ENCODE measurements at places on chromosomes 4 and X.
A peak's percentile ranks its signal among the peaks of the same experiment; 100 is the strongest.

DNA sequence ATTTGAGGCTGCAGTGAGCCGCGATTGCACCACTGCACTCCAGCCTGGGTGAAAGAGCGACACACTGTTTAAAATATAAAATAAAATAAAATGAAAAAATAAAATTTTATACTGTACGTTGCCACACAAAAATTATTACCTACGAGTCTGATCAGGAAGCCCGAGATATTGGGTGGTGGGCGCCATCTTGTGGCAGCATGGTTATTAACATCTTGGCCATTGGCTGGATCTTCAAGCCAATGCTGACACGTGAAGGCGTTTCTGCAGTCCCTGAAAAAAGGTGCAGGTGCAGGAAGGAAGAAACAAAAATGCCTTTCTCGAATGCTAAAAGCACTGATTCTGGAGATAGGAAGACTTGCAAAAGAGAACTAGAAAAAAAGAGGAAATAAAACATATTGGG is 4.9 kb upstream of the TLR8 start:
- DNase-seq = peak; percentile 49

DNA sequence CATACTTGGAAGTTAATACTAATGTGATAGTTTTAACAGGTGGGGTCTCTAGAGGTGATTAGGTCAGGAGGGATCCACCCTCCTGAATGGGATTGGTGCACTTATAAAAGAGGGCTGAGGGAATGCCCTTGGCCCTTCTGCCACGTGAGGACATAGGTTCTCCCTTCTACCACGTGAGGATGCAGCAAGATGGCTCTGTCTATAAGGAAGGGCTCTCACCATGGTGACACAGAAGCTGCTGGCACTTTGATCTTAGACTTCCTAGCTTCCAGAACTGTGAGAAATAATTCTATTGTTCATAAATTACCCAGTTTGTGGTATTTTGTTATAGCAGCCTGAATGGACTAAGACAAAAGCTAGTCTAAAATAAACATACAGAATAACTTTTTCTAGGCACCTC is 1.0 kb downstream of the AADAT start:
- DNase-seq = no peak

GRCh38 chr4:126023896-126024295 is 709.1 kb downstream of the FAT4 start:
- DNase-seq = no peak

DNA sequence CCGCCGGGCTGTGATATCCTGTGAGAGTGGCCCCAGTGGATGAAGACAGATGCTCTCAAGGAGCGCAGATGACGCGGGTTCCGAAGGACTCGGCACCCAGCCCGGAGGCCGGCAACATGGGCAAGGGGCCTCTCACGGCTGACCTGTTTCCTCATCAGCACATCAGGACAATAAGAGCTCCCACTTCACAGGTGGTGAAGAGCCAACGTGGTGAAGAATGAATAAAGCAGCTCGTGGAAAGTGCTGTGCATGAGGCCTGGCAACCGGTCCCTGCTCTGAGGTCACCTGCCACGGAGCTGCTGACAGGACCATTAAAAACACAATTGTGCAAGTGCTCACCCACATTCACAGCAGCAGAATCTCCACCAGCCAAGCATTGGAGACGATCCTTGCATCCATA is 22.9 kb downstream of the ABLIM2 start:
- DNase-seq = no peak

DNA sequence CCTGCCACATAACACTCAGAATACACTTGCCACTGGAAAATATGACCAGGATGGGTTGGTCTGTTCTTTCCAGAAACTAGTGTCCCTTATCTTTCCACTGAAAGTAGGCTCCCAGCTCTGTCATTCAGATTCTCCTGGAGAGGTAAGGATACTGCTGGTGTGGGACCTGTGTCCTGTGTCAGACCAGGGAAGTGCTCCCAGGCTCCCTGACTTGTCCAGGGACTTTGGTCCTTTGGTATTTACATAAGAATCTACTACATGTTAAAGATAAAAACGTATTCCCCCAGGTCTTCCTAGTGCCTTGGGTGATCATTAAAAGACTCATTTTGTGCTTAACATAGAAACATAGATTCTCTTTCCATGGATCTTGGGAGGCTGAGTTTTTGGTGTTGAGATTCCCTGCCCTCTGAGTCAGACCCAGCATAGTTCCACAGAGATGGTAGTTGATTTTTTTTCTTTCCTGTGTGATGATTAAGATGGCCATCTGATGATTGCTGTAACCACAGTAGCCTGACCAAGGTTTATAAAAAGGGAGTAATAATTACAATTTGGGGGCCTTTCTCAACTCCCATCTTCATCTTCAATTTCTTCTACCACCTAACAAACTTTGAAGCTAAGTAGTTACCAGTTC is 159.8 kb upstream of the JADE1 start:
- DNase-seq = no peak

DNA sequence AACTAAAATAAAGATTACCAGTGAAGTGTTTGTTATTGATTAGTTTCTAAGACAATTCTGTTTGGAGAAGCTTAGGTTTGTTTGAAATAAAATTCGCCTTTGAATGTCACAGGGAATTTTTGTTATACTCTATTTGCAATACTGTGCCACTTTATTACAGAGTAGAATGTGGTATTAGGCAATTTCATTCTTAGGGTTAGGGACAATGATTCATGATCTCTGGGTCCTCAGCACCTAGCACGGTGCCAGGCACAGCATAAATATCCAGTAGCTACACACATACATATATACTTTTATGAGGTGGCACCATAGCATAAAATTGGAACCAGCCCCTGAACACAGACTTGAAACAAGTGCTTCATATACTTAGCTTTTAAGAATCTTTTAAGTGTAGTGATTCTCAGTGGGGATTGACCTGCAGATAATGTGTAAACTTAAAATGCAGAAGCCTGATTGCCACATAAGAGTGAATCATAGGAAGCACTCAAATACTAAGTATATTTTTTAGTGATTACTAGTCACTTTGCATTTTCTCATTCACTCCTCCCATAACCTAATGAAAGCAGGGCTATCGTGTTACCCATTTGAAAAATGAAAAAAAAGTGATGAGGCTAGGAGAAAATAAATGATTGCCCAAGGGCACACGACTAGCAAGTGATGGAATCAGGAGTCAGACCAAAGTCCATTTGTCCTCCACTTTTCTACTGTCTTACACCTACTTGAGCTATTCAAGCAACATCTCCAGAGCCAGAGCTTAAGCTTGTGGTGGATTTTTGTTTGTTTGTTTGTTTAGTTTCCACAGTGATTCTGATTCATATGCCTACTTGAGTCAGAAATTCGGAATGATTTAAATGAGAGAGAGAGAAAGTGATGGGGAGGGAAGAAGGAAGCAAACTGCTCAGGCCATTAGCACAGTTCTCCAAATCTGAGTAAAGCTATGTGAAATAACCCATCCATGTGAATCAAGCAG is 366.0 kb upstream of the FGF13 start:
- no peak for DNase-seq

All from right forelimb (tissue), 1 donor.